Activated T-helper 2 cell treated with anti-CD3 and anti-CD28 coated beads, Interferon-gamma antibody, Interleukin-2, Interleukin-4, amounts not matched to agents 10 μg/mL and 5 μg/mL and 100 μg/mL, durations not matched to agents 14 hours and 24 hours and 36 hours (primary cell): ENCODE measurements at places on chromosomes 7 and 10. TPM values are rescaled to one million over a fixed set of nuclear protein-coding genes. Genes with fewer than 3 reads are reported as not detected.

Gene STEAP1B
- 0.30 and 0.32 TPM in 2 replicates for total RNA-seq

GRCh38 chr7:116652793-116653192 is 19.2 kb upstream of the MET start:
- DNase-seq, result no peak
- H3K27ac ChIP-seq, result no peak overlapping the region
- peaks cover 5% of the 10 kb centered on the region for H3K4me1 ChIP-seq
- no peak overlapping the region for H3K4me3 ChIP-seq
- peaks cover 4% of the 10 kb centered on the region for H3K27me3 ChIP-seq

- H3K4me1 ChIP-seq, result no peaks in the 10 kb centered on the region
- no peak overlapping the region for H3K27ac ChIP-seq
- no peaks in the 10 kb centered on the region for H3K36me3 ChIP-seq
- H3K27me3 ChIP-seq, result peaks cover 15% of the 10 kb centered on the region
Observed at GRCh38 chr7:128266883-128267594, 26.0 kb downstream of the LEP start.

GRCh38 chr7:17586711-17587110 is 288.3 kb downstream of the AHR start:
- no peak for DNase-seq
- peaks cover 2% of the 10 kb centered on the region for H3K4me1 ChIP-seq
